AG04450 (cell line): ENCODE measurements at places on chromosomes 3 and 15.

- DNase-seq = no peak
These were observed 9.4 kb downstream of the SLC6A20 start for GRCh38 chr3:45786801-45787495.

GRCh38 chr15:41904541-41905005, 10.7 kb upstream of the SPTBN5 start:
- DNase-seq = peak; percentile 15

GRCh38 chr15:31353931-31354330, 27.3 kb downstream of the KLF13 start:
- DNase-seq = no peak

DNA sequence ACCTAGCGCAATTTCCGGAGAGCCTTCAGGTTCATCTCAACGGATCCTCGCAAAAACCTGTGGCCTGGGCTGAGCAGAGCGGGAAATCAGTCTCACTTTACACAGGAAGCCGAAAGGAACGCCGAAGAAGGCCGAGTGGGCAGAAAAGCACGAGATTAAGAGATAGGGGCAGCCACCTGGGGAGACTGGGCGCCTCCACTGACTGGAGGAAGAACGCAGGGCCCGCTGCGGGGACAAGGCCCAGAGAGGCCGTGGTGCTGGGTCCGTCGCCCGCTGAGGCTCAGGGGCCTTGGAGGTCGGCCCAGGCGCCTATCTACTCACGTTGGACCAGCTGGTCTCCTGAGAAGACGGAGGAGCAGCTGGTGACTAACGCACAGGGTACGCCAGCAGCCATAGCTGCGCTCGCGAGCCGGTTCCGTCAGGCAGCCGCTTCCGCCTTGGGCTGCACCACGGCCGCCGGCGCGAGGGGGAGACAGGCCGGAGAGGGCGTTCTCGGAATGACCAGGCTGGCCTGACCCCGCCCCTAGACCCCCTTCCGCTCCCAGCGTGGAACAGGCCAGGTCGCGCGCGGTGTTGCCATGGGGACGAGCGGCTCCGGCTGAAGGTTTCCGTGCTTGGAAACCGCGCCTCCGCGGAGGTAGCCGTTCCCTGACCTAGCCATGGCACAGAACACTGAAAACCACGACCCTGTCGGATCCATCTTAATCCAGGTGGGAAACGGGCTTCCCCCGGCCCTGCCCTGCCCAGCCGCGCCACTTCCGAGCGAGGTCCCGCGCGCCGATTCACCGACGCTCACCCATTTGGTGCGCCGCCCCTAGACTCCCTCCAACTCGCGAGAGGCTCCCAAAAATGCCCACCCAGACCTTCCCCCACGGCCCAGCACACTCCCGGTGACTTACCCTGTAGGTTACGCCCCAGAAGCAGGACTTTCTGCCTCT, at the start of the genes AAGAB and IQCH:
TSS of gene AAGAB (minus strand) at position 424 of the 938 bp plus-strand sequence. CDS start at position 394, 30 bp downstream.
TSS of gene IQCH (plus strand) at position 549 of the 938 bp plus-strand sequence. CDS start at position 660, 111 bp downstream.
- DNase-seq = peak; percentile 95

DNA sequence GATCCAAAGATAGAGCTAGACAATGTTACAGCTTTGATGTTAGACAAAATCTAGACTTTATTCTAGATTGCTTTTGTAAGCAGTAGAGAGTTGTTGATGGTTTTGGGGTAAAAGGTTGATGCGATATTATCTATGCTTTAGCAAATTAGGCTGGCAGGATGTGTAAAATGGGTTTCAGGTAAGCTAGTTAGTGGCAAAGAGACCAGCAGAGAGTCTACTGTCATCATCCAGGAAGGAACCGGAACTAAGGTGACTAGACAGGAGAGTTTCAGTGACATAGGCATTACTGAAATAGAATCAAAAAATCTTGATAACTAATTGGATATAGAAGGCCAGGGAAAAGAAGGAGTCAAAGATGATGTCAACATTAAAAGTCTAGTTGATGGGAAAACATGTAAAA, 11.1 kb downstream of the OR5K2 start:
- no peak for DNase-seq

- no peak for DNase-seq
These were observed 14.8 kb downstream of the TARS3 start for GRCh38 chr15:101709466-101709865.

GRCh38 chr3:114361391-114361790, 67.6 kb downstream of the TIGIT start:
- no peak for DNase-seq

GRCh38 chr3:62027241-62027640, 346.1 kb downstream of the FEZF2 start:
- DNase-seq = no peak

DNA sequence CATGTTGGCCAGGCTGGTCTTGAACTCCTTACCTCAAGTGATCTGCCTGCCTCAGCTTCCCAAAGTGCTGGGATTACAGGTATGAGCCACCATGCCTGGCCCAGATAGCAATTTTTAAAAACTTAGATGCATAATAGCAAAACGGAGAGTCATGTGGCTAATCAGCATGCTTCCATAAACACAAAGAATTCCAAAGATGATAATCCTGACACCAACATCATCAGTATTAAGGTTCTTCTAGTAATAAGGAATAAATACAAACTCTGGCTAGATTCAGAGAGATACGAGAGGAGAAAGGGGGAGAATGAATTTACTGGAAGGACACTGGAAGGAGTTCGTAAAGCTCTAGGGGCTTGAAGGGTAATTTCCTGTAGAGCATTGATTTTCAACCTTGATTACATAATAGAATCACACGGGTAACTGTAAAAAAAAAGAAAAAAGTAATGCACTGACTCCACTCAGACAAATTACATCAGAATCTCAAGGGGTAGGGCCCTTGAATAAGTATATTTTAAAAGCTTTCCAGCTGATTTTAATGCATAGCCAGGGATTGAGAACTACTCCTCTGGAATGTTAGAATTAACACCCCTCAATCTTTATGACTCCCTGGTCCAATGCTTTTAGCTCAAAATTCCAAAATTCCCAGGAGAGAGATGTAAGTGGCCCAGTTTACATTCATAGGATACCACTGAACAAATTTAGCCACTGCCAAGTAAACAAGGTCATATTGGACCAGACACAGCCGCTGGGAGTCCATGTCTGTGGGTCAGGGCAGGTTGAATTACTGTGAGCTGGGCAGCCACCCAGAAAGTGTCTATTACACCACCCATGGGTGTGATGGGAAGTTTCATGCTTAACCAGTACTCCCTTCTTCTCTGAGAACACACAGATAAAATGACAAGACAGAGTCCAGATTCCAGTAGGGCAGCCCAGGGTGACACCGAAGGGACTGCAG, 243.9 kb downstream of the TBL1XR1 start:
- peak; percentile 49 for DNase-seq

GRCh38 chr3:157285966-157286365, 126.0 kb upstream of the CCNL1 start:
- DNase-seq = no peak

DNA sequence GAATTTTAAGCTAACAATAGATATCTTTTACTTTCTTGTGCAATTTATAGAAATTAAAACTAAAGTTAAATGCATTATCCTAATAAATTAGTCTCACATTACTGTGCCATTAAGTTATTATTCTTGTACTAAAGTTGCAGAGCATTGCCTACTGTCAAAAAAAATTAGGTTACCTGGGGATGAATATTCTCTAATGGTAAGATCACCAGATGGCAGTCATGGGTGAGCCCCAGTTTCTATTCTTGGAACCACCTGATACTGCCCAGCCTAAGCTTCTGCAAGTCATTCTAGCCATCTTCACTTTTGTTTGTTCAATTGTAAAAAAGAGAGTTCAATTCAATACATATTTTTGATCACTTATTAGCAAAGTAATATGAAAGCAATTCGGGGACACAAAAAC, 213.2 kb downstream of the CADM2 start:
- DNase-seq = no peak

GRCh38 chr3:105594219-105594618, 227.5 kb downstream of the ALCAM start:
- peak; percentile 15 for DNase-seq

GRCh38 chr15:74053517-74053916, 28.8 kb downstream of the GOLGA6A start:
- no peak for DNase-seq

DNA sequence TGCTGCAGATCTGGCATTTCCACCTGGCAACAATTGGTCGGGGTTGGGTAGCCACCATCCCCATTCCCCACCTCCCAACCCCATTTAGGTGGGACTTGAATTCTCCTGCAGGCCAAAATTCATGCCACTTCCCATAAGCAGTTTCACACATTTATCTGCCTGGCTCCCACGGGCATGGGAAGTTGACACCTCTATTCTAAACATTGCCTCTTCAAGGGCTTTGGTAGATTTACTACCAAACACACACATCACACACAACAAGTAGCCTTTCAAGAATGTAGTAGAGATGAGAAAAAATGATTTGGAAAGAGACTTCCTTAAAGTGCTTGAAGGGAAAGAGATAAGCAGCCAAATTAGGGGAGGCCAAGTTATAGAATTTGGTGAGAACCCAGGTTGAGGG, 30.9 kb downstream of the ZBTB38 start:
- no peak for DNase-seq

- DNase-seq = no peak
These were observed 47.2 kb upstream of the ZBTB38 start for GRCh38 chr3:141321109-141321497.

- DNase-seq = peak; percentile 27
These were observed 122.2 kb upstream of the DCBLD2 start for GRCh38 chr3:99023590-99024192.

DNA sequence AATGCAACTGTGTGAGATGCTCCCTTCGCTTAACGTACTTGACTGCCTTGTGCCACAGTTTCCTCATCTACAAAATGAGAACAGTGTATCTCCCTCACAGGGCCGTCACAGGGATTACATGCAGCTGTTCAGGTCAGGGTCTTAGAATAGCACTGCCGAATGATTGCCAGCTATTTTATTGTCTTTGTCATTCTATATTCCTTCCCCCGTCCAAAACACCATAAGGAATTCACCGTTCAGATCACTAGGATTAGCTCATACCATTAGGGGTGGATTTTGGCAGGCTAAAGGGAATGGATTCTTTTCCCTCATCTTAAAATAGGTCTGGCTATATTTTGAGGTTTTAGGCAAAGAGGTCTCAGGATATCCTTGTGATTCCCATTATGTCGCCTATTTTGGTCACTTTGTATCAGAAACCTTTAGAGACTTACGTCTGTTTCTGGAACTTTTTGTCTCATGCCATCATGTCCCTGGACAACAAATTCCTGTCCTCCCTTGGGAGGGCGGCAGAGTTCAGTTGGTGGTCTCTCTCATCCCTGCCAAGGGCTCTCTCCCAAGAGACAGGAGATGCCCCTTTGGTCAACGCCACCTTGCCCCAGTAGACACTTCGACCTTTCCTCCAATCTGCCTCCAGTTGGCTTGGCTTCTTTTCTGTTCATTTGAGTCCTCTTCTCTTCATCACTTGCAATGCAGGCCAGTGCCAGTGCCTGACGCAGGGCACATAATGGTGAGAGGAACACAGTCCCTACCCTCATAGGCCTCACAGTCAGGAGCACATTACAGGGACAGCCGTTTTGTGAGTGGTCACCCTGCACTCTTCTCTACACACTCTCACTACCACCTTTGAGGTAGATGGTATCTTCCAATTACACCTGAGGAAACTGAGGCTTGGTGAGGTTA, 171.6 kb upstream of the BHLHE40 start:
- DNase-seq = no peak

GRCh38 chr15:91294795-91295194, 194.7 kb downstream of the SV2B start:
- DNase-seq = no peak

DNA sequence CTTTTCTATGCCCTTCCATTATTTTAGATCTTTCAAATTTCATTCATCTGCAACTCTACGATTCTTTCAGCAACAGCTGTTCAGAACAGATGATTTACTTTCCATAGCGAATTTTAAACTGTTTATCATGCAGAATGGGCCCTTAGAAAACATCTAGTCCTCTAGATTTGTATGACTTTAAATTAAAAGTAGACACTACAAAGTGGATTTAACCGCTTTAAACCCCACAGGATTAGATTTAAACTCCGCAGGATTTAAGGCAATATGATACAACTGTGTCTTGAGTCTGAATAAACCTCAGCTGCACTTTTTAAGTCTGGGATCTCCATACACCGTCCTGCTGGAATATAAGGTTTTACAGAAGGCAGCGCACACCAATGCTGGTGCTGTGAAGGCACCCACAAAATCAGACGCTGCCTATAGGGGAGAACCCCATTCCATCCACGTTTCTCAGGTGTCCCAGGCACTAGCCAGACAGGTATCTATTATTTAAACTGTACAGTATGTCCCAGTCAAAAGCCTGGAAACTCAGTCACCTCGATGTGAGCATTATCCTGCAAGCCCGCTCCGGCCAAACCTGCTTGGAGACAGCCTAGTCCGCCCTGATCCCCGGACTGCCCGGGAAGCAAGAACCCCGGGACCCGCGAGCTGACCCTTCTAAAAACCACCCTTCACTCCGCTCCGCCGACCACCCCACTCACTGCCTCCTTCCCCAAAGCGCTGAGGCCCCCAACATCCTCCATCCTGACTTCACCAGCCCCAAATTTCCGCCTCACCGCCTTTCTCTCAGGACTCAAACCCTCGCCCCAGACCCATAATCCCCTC, 768 bp downstream of the ANO10 start:
- no peak for DNase-seq

GRCh38 chr3:49158103-49158709, 7.9 kb downstream of the CCDC71 start:
- DNase-seq = no peak

DNA sequence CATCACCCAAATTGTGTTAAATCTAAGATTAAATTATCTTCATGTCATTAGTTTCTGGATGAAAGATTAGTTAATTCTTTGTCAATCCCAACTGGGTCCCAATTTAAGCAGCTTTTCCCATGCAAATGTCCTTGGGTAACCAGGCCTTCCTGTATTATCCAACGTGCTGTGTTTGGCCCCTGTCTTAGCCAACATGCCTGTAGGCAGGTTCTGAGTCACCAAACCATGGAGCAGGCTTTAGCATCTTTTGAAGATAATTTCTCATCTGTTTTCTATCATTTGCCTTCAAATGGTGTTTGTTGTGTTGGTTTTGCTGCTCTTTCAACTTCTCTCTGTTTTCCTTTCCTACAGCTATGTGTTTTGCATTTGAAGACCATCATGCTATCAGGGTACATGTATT, 216.2 kb downstream of the ITPR1 start:
- DNase-seq = no peak

GRCh38 chr3:126558336-126559071, at the start of gene C3orf22:
TSS of gene C3orf22 (minus strand) at chr3:126558932. CDS start at chr3:126553390, 5,542 bp downstream.
- DNase-seq = no peak

DNA sequence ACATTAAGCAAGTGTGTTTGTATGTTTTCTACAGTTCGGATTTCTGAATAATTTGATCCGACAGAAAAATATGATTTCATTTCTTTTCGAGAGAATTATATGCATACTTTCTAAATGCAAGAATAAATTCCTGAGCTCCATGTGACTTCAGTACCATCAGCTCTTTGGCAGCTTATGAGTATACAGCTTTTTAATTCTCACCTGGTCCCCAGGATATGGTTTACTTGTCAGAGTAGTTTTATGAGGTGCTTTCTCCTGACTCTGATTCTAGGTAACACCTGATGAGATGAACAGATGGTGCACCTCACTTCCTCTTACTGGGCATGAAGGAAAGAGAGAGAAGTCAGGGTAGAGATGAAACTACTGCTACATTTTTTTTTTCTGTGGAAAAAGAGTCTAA, 3.1 kb downstream of the HGD start:
- DNase-seq = no peak
